ENCODE measurements at places on chromosomes 13 and 19.
A peak's percentile ranks its signal among the peaks of the same experiment; 100 is the strongest.

DNA sequence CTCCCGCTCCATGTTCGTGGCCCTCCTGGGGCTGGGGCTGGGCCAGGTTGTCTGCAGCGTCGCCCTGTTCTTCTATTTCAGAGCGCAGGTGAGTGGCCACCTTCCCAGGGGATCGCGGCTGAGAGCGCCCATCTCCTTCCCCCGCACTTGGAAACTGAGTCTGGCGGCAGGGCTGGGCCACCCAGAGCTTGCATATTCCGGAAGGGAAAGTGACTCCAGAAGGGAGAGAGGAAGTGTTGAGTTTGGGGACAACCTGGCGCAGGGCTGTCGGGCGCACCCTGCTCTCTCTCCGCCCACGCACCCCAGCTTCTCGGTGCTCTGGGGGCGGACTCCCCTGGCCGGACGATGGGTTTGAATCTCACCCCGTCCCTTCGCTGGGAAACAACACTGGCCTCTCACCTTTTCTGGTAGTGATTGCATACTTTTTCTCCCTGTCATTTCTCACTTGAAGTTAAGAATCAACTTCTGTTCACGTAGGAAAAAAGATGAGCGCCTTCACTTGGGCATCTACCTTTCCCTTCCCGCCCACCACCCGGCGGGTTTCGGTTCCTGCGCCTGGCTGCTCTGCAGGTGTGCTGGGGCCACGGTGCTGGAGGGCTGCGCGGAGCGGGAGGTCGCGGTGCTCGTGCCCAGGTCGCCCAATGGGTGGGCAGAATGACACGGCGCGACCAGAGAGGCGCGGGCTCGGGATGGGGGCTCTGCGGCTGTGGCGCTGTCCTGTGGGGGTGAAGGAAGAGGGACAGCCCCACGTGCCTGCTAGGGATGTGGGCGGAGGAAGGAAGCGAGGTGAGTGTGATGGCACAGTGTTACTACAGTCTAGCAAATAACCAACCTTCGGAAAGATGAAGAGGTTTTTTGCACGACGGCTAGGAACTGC is 721 bp downstream of the TNFSF11 start:
- DNase-seq = peak; percentile 60

DNA sequence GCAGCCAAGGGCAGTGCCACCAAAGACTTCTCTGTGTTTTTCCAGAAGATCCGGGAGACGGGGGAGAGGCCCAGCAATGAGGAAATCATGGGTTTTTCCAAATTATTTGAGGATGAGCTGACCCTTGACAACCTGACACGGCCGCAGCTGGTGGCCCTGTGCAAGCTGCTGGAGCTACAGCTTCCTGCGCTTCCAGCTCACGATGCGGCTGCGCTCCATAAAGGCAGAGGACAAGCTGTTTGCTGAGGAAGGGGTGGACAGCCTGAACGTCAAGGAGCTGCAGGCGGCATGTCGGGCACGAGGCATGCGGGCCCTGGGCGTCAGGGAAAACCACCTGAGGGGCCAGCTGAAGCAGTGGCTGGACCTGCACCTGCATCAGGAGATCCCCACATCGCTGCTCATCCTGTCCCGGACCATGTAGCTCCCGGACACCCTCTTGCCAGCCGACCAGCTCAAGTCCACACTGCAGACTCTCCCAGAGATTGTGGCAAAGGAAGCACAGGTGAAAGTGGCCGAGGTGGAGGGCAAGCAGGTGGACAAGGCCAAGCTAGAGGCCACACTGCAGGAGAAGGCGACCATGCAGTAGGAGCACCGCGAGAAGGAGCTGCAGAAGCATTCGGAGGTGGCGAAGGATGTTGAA is 11.7 kb downstream of the ZSCAN1 start:
- no peak for DNase-seq

- DNase-seq = no peak
Observed at GRCh38 chr13:36431204-36432105, 840 bp upstream of the CCNA1 start.

GRCh38 chr13:107834281-107834680 is 381.1 kb downstream of the LIG4 start:
- no peak for DNase-seq

DNA sequence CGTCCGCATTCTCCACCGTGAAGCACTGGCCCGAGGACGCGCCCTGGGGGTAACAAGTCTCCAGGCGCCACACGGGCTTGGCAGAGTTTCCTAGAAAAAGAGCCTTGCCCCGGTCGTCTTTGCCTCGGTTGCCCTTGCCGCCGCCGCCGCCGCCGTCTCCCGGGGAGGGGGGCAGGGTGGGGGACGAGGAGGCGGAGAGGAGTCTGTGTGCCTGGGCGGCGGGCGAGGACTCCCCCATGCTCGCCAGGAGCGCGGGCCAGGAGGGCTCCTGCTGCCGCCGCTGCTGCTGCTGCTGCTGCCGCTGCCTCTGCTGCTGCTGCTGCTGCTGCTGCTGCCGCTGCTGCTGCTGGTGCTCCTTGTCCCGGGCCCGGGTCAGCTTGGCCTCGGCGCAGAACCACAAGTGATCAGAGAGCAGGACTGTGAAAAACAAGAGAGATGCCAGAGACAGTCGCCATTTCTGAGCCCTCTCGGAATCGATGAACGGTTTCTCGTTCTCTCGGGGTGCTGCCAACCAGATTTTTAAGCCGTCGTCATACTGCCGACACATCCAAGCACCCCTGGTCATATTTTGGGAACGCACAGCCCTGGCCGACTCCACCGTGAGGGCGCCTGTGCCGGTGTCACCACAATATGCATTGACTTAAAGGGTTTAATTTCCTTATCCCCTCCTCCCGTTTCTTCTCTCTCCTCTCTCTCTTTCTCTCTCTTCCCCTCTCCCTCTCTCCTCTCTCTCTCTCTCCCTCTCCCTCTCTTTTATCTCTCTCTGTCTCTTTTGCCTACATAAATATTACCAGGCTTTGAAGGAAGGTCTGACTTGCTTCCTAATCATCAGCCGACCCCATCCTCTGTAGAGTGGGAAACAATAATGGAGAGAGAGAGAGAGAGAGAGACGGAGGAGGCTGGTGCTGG is 349.1 kb downstream of the LIG4 start:
- no peak for DNase-seq

Data from stimulated activated CD4-positive, alpha-beta T cell treated with anti-CD3 and anti-CD28 coated beads, Interleukin-15, amount 100 ng/mL, for 1 hour (primary cell).